Fibroblast of skin of back (primary cell): ENCODE measurements at places on chromosomes 4 and X.

GRCh38 chr4:84914686-84915395 is 51.6 kb downstream of the WDFY3 start:
- no peak for DNase-seq

- no peak for DNase-seq
These were observed 3.8 kb upstream of the FGG start for GRCh38 chr4:154616287-154616686.

GRCh38 chr4:106512706-106513105 is 144.1 kb upstream of the GIMD1 start:
- no peak for DNase-seq

- no peak for DNase-seq
These were observed 341.4 kb downstream of the PACRGL start for GRCh38 chr4:21041708-21042107.

GRCh38 chr4:138312536-138312911 is 70.4 kb upstream of the SLC7A11 start:
- DNase-seq, result no peak

DNA sequence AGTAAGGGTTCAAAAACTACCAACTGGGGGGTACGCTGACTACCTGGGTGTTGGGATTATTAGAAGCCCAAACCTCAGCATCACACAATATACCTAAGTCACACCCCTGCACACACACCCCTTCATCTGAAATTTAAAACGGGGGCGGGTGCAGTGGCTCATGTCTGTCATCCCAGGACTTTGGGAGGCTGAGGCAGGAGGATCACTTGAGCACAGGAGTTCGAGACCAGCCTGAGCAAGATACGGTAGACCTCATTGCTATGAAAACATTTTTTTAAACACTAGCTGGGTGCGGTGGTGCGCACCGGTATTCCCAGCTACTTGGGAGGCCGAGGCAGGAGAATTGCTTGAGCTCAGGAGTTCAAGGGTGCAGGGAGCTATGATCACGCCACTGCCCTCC is 331.0 kb downstream of the ASMT start:
- no peak for DNase-seq

DNA sequence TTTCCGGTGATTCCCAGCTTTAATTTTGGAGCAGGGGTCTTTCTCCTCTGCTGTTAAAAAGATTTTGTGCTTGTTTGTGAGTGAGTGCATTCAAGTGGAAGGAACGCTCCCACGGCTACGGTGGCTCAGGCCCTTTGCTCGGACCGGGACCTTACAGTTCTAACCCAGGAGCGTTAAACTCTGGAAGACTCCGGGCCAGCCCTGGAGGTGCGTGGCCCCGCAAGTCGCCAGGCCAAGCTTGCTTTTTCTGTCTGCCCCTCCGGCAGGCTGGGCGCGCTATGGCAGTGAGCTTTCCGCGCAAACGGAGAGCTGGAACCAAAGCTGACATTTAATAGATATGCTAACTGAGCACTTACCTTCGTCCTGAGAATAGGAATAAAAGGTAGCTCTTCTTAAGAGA is 18.3 kb upstream of the PITX2 start:
- no peak for DNase-seq

DNA sequence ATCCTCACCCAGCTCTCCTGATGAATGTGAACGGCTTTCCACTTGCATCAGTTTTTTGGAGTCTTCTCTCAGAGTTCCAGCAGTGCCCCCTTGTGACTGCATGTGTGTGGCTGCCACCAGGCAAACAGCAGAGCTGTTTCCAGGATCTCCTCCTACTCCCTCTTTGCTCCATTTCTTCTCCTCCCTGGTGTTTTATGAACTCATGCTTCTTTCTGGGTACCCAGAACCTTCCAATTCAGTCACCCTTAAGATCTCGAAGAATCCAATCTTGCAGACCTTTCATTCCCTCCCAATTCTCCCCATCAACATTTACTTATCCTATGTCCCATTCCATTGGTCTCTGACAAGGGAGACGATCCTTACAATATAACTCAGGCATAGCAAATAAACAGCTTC is 6.8 kb upstream of the TCEANC start:
- DNase-seq, result peak; percentile 67

DNA sequence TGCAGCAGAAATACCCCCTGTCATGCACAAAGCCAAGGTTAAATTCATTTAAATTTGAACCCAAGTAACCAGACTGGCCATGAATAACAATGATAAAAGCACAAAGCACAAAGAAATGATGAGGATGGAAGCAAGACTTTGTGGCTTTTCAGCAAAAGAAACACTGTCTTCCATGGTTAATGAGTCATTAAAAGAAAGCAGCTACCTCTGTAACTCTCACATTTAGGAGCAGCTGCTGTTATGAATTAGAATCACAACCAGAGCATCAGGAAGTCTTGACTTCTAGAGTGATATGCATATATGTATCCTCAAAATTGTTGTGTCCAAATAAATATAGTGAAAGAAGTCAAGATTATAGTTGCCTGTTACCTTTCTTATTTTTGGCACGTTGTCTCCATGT is 70.7 kb upstream of the RPS6KA6 start:
- no peak for DNase-seq

DNA sequence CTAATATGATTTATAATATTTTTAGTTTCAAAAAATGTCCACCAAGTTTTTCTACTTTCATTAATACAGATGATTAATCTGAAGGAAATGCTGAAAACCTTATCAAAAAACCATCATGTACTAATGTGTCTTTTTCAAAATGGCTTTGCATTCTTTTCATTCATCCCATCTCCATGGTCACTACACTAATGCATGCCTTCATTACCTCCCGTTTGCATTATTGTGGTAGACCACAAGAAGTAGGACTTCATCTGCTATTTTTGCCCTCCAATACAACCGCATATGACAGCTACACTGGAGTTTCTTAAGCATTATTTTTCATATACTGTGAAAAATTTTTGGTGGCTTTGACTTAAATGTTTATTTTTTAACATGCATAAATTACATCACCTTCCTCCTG is 37.9 kb upstream of the FSTL5 start:
- DNase-seq, result peak; percentile 71

GRCh38 chr4:146359771-146360170 is 145.4 kb downstream of the REELD1 start:
- DNase-seq, result no peak

DNA sequence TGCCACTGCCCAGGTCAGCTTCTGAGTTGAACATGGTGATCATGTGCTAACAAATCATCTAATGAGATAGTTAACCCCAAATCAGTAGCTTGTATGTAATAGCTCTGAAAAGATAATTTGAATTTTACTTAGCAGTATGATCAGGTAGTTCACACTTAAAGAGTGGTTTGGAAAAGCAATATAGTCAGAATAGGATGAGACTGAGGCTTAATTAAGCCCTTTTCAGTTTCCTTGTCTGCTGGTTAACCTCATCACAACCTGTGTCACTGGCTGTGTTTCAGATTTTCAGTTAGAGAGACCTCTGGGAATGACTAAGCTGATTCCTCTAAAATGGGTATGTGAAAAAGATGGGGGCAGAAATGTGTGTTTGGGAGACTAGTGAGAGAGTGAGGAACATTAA is 38.1 kb downstream of the GPR174 start:
- no peak for DNase-seq

DNA sequence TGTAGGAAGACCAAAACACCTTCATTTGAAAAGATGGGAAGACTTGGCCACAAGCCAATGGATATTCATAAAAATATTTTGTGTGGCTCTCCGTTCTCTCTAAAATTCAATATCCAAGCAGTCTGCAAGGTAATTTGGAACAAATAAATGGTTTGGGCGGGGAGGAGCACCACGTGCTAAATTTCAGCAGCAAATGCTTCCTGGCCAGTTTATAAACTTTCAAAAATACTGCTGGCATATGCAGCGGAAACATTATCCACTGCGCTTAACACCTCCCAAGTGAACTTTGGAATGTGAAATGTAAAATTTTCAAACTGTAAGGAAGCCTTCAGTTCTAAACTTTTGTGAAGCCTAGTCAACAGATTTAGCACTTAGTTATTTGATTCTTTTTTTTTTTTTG is 191.0 kb downstream of the NSUN7 start:
- DNase-seq, result no peak

GRCh38 chrX:107683931-107684330 is 55.6 kb downstream of the PRPS1 start:
- no peak for DNase-seq

DNA sequence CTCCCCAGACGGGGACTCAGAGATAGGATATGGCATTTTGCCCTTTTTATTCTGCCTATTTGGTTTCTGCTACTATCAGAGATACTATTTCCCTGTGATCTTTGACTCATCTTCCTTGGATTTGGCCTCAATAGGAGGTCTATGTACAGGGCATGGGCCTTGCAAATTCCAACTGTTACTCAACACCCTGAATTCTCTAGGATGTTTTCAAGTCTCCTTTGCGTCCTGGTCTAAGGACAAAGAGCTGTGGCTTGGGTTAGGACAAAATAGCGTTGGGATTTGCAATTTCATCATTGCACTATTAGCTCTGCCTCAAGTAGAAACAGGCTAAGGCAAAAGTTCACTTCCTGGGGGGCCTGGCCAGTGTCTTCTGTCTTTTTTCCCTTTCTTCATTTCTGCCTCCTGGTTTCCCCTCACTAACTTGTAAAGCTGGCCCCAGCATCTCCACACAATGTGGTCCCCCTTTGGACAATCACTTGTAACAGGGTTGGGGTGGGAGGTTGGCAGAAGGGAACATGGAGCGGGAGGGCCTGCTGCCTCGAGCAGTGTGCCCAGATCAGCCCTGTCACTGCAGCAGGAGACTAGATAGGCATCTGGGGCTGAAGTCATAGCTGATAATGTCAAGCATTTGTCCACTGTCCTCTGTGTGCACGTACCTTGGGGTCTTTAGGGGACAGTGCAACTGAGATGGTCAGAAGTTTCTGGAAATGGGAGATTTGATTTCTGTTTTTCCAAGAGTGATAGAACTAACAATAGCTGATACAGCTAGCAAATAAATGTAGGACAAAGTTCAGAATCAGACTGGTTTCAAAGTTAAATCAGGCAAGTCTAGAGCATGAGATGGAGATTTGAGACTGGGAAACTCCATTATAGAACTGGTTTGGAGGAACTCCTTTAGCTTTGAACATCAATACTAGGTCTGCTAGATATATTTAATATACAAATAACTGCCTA is 25.8 kb upstream of the STBD1 start:
- DNase-seq, result no peak

- DNase-seq, result no peak
These were observed 195.9 kb downstream of the CHM start for GRCh38 chrX:85851418-85851817.

DNA sequence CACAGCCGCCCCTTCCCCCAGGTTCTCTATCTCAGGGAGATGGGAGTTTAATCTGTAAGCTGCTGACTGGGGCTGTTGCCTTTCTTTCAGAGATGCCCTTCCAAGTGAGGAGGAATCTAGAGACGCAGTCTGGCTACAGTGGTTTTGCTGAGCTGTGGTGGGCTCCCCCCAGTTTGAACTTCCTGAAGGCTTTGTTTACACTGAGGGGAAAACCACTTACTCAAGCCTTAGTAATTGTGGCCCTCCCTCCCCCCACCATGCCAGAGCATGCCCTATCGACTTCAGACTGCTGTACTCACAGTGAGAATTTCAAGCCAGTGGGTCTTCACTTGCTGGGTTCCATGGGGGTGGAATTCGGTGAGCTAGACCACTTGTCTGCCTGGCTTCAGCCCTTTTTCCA is 131.3 kb downstream of the FAAH2 start:
- DNase-seq, result no peak
